ENCODE measurements at places on chromosomes 11 and 22.

DNA sequence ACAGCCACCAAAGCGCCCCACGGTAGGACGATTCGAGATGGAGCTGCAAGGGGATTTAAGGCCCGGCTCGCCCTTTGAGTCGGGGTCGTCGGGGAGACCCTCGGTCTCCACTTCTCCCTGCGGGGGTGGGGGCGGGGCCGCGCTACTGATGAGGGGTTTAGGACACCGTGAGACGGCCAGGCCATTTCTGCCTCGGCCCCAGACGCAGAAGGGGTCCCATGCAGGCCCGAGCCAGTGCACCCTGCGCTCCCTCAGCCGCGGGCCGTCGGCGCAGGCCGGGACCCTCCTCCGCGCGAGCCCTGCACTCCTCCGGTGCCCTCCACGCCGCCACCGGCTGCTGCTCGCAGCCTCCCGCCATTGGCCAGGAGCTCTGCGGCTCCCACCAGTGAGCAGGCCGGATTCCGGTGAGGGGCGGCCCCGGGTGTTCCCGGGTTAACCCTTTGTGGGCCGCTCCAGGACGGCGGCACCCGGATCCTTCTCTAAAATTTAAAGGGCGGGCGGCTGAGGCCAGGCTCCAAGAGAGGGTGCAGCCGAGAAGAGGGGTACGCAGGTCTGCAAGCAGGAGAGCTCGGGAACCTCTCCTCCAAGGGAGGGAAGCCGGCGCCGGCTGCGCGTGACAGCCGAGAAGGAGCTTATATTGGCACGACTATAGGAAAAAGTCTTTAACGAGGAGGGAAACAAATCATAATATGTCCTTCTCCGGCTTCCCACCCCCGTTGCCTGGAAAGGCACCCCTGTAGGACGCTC, 18.0 kb downstream of the CREB3L1 start:
- DNase-seq = no peak

GRCh38 chr11:65151331-65151899, 17.1 kb upstream of the SYVN1 start:
- no peak for DNase-seq

GRCh38 chr22:26325641-26326040, 103.4 kb upstream of the ASPHD2 start:
- no peak for DNase-seq

- no peak for DNase-seq
Measured at GRCh38 chr22:32858957-32859356, 57.5 kb downstream of the TIMP3 start.

- no peak for DNase-seq
Measured at GRCh38 chr11:115887316-115887715, 383.1 kb upstream of the CADM1 start.

DNA sequence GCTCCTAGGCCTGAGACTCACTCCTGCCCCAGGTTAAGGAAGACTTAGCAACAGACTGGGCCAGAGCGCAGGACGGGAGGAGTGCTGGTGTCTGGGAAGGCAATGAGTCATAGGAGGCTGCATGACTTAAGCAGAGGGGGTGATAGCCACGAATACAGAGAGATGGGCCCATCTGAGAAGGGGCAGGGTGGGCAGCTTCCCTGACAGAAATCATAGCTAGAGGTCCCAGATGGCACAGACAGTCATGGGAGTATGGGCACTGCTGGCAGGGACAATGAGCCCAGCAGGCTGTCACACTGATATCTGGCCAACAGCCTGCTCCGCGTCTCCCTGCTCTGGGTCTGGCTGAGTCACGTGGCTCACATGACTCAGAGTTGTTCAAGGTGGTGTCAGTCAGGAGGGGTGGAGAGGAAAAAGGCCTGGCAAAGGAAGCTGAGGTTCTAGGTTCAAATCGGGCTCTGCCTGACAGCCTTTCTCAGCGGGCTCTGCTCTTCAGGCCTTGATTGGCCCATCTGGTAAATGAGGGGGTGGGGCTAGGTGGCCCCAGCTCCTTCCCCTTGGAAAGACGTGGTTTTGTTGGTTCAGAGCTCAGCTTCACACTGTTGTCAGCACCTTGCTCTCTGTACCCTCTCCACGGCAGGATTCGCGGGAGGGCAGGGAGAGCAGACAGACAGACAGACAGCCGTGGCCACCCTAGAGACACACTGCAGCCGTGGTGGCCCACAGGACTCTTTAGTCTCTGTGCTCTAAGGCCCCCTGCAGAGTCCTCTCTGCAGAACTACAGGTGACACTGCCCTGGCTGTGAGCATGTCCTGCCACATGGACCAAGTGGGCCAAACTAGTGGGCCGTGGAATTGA, 47.8 kb downstream of the DBX1 start:
- no peak for DNase-seq

- DNase-seq = no peak
Measured at GRCh38 chr11:112481893-112482292, 221.2 kb upstream of the PLET1 start.

GRCh38 chr11:118807800-118808778, 17.1 kb upstream of the DDX6 start:
- no peak for DNase-seq

DNA sequence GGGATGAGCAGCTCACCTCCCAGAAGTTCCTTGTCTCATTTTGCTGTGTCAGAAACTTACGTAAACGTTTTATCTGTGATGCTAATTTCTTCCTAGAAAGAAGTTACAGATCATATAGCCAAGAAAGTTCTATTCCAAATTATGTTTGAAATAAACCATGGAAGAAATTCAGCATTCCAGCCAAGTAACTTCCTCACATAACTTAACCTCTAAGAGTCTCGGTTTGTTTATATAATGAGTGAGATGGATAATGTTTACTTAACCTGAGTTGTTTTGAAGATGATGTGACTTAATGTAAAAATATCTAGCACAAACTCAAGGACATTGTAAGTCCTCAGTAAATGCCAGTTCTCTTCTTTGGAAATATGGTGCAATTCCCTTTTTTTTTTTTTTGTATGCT, 8.9 kb upstream of the MUC15 start:
- DNase-seq = no peak

GRCh38 chr11:23063276-23063675, 203.0 kb upstream of the CCDC179 start:
- no peak for DNase-seq

GRCh38 chr11:11618973-11619435, 2.8 kb downstream of the GALNT18 start:
- DNase-seq = no peak

DNA sequence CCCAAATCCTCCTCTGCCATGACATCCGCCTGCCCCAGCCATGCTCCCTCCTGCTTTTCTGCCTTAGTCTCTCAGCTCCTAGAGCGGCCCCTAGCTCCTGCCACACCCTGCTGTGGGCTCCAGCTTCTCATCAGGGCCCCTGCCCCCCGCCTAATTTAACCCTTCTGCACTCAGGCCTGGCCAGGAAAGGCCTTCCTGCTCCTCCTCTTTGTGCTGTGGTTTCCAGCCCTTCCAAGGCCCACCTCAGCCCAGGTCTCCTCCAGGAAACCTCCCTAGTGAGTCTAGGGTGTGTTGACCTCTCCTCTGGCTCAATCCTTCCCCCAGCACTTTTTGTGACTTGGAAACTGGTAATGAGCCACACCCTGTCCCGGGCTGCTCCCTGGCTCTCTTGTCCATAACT, 11.3 kb downstream of the PTPN5 start:
- no peak for DNase-seq
